GM23248 (cell line): ENCODE measurements at places on chromosomes 3 and 15.
A peak's percentile ranks its signal among the peaks of the same experiment; 100 is the strongest.

DNA sequence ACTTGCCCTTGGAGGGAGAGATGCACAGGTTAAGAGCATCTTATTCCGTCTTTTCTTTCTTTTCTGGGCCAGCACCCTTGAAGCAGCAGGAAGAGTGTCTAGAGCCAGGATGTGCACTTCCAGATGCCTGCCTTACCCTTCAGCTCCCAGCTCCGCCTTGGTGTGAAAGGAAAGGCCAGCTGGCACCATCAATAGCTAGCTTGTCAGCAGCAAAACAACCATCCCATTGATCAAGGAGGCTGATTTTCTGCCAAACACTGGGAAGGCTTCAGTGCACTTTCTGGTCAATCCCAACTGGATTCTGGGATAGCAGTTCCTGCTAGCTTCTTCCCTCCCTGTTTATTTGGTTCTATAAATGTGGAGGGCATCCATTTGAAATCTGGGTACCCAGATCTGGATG, 110.9 kb upstream of the GALNT15 start:
- DNase-seq, result no peak

- peak; percentile 52 for DNase-seq
Measured at GRCh38 chr3:120214176-120214575, 70.8 kb downstream of the GPR156 start.

GRCh38 chr15:68582236-68582635, 3.4 kb downstream of the CORO2B start:
- no peak for DNase-seq

DNA sequence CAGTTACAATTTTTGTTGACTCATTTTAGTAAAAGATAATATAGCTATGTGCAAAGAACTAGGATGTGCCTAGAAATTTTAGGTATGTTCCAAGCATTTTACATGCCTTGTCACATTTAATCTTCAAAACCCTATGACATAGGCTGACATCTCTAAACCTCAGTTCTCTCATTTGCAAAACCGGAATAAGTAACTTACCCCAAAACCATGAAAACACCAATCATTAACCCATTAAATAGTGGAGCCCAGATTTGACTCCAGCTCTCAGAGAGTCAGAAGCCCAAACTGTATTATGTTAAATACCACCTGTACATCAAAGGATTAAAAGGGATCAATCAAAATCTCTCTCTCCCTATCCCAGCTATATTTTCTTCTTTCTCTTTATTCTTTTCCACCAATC, 36.6 kb downstream of the GSK3B start:
- DNase-seq, result no peak

DNA sequence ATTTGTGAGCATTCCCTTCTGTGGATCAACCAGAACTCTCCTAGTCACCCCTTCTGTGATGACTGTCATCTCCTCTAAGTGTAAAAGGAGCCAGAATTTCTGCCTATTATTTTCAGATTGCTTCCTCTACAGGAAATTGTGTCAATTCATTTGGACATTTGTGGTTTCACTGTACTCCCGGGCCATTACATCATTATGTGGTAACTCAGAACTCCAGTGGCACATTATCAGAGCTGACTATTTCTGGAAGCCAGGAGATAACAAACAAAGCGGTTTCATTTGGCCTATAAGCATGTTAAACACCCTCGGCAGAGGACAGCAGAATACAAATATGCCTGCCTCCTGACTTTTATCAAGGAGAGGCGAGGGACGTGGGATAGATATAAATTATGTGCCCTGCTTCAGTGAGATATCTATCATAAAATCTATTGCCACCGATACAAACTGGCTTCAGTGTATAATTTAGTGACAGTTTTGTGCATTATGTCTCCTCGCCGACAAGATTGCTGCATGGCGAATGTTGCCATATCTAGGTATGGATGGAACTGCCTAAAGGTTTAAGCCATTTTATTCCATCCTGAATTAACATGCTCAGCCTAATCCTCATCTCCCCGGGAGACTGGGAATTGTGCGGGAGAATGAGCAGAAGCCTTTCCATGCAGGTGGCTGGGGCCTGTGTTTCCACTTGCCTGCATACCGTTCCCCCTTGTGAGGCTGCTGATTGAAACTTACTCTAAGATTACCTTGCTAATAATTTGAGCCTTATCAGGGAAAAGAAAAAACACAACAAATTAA, 193.4 kb upstream of the SEMA6D start:
- peak; percentile 42 for DNase-seq

- no peak for DNase-seq
Measured at GRCh38 chr15:89333011-89333860, 1.4 kb downstream of the POLG start.

- DNase-seq, result peak; percentile 90
Measured at GRCh38 chr3:195197765-195198425, 73.1 kb downstream of the XXYLT1 start.

- no peak for DNase-seq
Measured at GRCh38 chr3:37595784-37596180, 265.9 kb upstream of the CTDSPL start.

DNA sequence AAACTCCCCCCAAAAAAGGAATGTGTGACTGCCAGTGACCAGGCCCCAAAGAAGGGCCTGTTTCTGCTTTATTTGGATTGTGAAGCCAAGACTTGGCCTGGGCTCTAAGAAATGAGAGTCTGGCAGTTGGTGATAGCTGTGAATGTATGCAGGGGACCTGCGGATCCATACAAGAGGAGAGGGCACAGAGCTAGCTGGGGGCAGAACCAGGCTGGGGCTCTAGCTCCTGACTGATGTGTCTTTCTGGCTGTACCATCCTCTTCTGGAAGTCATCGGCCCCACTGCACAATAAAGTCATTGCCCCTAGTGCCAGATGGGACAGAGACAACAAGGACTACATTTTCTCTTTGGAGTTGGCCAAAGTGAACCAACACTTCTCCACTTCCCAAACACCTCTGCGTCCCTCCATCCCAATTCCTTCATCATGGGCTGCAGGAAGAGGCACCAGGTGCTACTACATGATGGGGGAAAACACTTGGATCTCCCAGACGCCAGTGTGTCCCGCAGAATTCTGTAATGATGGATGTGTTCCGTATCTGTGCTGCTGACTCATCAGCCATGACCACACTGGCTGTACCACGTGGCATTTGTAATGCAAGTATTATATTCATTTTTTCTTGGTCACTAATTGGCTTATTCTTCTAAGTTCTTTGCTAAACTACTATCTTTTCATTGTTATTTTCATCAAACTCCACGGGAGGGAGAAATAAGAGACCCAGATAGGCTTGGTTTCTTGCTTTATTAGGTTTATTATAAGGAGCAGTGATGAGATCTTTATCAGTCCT, 1.7 kb upstream of the PLA2G4F start:
- DNase-seq, result peak; percentile 88

- peak; percentile 96 for DNase-seq
Measured at GRCh38 chr15:99708563-99708962, 24.7 kb downstream of the LYSMD4 start.

DNA sequence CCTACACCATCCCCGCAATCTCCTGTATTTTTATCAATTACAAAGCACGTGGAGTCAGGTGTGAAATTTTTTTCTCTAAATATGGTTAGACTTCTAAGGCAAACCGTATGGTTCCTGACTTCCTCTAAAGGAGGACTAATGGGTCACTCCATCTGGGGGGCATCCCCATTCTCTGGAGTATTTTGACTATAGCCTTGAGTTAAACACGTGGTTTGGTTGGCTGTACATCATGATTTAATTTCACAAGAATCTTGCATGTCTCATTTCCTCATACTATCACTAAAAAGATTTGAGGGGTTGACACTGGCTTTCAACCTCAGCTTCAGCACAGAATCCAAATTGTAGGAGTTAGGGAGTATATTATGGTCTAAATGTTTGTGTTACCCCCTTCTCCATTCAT, 25.3 kb upstream of the ZNF770 start:
- DNase-seq, result no peak

GRCh38 chr15:58490888-58491473, 59.2 kb downstream of the LIPC start:
- no peak for DNase-seq

DNA sequence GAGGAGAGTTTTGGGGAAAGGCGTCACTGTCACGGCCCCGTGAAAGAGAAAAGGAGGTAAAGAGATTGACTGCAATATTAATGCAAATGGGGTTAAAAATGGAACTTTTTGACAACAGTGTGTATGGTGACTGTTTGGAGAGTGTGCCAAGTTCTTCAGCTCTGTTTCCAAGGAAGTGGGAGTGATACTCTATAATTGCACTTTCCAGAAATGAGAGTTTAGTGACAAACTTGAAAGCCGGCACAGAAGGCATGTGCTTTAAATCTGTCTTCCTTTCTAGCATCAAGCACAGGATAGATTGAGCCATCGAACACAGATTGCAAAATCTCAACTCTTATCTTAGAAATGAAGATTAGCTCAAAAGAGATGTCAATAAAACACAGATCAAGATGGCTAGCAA, 51.9 kb upstream of the SNRPA1 start:
- DNase-seq, result no peak

DNA sequence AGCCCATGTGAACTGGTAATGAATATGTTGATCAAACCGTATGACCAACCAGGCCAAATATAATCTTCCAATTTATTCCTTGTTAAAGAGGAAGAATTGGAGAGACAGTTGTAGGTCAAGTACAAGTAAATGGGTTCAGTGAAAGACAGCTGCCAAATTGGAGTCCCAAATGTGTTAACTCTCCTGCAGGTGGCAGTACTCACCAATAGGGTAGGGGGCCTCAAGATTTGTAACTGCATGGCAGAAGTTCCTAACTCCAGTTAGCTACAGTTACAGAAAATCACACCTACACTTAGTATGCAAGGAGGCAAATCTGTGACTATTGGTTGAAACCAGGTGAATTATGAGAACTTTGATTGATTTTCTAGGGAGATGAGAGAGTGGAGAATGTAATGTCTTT, 278.0 kb downstream of the ZBBX start:
- DNase-seq, result no peak

DNA sequence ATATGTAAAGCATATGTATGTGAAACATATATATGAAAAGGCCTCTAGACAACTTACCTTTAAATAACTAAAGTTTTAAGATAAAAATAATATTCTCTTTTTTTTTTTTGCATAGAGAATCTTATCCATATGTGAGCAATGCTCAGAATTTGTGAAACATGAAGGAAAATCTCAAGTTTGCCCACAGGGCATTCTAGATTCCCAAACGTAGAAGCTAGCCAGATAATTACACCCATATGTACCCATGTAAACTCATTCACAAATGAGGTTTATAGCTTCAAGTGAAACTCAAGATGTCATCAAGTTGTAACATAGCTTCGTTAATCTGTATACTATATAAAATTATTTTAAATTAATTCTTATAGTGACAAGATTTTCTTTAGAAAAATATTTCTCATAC, 537.3 kb upstream of the NR2F2 start:
- DNase-seq, result peak; percentile 56

- DNase-seq, result no peak
Measured at GRCh38 chr3:114252954-114253353, 15.6 kb upstream of the ZNF80 start.

GRCh38 chr3:101381809-101382208, 61.4 kb upstream of the IMPG2 start:
- peak; percentile 75 for DNase-seq

DNA sequence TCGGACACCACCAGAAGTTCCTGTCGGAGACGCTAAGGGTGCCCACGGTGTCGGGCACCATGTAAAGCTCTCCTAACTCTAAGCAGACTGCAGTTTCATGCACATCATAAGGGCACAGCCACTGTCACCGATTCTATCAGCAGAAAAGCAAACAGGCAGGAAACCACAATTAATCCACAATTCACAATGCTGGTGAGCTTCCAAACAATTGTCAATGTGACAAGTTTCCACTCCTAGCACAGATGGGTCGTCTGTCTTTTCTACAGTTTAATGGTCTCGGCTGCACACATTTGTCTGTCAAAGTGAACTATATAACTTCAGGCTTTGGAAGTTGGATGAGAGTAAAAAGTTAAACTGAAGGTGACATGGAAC, 8.8 kb upstream of the OCA2 start:
- DNase-seq, result no peak

DNA sequence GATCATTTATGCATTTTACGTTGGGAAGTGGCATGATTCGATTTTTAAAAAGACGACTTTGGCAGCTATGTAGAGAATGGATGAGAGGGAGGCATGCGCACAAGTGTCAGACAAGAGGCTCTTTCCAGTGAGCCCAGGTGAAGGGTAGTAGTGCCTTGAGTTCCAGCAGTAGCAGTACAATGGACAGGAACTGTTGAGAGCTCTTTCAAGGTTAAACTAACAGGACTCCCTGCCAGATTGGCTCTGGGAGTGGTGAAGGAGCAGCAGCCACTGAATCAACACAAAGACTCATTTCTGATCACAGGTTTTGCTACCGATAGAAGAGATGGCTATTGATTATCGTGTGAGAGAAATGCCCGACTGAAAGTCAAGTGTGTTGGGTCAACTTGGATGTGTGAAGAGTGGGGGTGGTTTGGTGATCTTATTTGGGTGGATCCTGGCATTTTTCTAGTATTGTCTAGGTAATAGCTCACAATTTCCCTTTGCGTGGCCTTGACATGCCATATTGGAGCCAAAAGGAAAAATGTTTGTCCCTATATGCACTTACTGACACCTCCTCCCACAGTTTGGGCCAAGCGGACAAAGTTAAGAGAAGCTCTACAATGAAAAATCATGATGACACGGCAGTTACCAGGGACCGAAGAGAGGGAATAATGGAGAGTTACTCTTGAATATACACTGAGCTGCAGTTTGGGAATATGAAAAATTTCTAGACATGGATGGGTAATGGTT, 81.6 kb upstream of the MDFIC2 start:
- no peak for DNase-seq

DNA sequence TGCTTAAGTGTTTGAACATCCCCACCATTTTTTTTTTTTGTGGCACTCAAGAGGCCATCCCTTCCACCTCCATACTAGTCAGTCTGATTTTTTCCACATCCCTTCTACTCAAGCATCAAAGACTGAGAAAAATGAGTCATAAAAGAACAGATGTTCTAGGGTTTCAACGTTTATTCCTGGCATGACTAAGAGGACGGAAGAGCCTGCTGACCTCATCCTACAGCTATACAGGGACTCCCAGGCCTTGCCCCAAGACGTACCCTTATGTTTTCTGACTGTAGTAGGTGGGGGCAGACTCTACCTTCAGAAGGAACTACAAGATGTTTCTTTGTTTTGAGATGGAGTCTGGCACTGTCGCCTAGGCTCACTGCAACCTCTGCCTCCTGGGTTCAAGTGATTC, 3.3 kb upstream of the ITPKA start:
- peak; percentile 97 for DNase-seq

- DNase-seq, result no peak
Measured at GRCh38 chr3:72320955-72321303, 527.3 kb downstream of the SHQ1 start.

- no peak for DNase-seq
Measured at GRCh38 chr15:55902981-55903380, 90.4 kb downstream of the NEDD4 start.

DNA sequence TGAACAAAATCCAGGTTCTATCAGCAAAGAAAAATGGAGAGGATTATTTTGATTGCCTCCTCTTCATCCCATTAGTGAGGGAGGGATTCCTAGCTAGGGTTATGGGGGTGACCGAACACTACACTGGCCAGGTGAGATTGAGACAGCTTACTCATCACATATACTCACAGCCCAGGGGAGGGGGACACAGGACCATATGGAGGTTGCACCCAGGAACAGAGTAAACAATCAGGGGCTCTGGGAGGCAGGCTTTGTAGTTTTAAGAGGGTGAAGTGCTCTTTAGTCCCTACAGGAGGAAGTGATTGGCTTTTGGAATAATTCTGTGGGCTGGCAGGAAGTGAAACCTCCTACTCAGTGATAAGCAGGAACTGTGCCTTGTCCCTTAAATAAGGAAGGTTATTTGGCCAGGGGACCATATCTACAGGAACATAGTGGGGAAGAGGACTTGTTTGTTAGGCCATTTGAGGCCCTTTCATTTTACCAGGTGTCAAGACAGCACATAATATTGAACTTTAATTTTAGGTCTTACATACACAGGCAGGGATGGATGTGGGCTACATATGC, 17.5 kb upstream of the KCTD6 start:
- no peak for DNase-seq
